ENCODE measurements at places on chromosomes 12 and 14.
A peak's percentile ranks its signal among the peaks of the same experiment; 100 is the strongest.

GRCh38 chr14:54658836-54659235 lies 91.9 kb downstream of the SAMD4A start:
- DNase-seq, result no peak

GRCh38 chr12:121400332-121401139 lies 618 bp downstream of the RNF34 start:
- DNase-seq, result peak; percentile 60

DNA sequence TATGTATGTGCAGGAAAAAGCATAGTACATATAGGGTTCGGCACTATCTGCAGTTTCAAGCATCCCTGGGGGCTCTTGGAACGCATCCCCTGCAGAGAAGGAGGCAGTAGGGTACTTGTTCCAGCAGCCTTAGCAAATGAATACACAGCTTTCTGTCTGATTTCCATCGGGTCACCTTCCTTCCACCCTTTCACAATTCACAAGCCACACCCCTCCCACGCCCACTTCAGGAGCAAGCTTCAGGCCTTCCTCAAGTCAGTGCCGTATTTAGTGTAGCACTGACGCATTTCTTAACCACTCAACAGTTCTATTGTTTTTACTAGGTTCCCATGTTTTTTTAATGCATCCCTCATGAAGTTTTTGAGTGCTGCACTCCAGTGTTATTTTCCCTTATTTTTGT lies 64.2 kb downstream of the CLMN start:
- no peak for DNase-seq

GRCh38 chr12:108772247-108772646 lies 40.9 kb upstream of the CORO1C start:
- no peak for DNase-seq

- DNase-seq, result no peak
Measured at GRCh38 chr12:26686408-26686807, 146.6 kb downstream of the ITPR2 start.

DNA sequence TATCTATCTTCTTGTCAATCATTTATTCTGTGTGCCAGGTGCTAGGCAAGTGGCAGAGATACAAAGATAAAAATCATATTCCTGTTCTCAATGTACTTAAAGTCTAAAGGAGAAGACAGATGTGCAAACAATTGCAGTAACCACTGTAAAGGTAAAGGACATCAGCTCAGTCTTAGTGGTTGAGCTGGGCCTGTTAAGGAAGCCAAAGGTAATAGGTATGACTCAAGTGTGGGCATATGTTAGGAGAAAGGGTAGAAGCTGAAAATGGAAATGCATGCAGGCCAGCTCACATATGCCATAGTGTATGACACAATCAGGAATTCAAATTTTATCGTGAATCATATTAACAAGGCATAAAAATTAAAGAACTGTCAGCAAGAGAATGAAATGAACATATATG lies 49.8 kb downstream of the FAR2 start:
- no peak for DNase-seq

- DNase-seq, result no peak
Measured at GRCh38 chr12:51751661-51752060, 96.9 kb downstream of the FIGNL2 start.

GRCh38 chr12:27616356-27617142 lies 79.7 kb upstream of the REP15 start:
- no peak for DNase-seq

DNA sequence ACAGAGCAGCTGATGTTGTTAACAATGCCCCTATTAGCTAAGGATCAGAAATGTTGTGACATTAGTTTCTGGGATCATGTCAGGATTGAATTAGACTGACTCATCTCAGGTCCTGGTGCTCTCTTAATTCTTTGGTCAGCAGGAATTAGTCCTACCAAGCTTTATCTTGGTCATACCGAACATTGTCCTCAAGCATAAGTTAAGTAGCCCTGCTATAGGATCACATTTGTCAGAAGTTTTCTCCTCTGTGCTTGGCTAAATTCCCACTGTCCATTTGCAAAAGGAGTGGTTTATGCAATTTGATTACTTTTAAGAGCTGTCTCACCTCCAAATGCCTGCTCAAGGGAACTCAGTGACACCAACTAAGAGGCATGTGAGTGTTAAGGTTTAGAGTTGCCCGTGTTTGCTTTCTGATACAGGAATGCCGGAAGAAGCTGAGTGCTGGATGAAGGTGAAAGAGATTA lies 48.4 kb upstream of the IFNG-AS1 start:
- no peak for DNase-seq

DNA sequence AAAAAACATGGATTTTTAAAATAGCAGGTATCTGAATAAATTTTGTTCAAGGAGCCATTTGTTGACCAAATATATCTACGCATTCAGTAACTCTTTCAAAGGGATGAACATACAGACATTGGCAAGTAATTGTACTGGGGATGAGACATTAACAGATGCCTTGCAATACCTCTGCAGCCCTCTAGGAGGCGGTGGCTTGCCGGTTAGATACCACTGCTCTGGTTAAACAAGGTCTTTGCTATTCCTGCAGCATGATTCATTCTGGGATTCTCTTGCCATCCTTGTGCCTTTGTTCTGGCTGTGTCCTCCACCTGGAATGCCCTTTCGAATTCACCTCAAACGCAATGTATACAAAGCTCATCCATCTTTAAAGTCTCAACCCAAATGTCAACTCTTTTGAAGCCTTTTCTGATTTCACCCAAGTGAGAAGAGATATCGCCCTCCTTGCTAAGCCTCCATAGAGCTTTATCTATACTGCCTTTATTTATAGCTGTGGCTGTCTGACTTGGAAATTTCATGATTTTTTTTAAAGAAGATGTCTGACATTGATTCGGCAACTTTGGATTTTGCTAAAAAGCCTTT lies 131.0 kb upstream of the SRRM4 start:
- DNase-seq, result no peak

Measured in activated T-cell treated with anti-CD3 and anti-CD28 coated beads for 24 hours (primary cell).